ENCODE measurements at places on chromosomes 16 and 17.

DNA sequence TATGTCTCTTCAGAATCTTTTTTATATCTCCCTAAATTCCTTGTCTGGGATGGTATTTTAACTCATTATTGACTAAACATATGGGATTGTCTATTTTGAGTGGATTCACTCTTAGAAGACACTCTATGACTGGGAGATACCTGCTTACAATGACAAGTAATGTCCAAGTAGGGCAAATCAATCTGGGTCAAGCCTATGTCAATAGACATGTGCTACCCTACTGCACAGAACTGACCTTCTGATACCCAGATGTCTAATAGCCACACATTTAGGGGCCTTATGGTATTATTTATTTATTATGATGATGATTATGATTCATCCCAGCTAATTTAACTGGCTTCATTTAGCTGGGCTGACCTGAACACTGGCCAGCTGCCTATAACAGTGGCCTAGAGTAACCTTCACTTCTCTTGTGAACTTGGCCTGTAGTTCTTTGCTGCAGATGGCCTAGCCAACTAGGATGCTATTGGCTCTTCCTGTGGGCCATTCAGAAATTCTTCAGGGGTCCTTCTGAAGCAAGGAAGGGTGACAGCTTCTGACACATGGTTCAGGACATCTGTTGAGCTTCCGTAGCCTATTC, 138.0 kb downstream of the ANKFN1 start:
- no peaks in the 10 kb centered on the region for H3K4me1 ChIP-seq
- H3K36me3 ChIP-seq, result no peaks in the 10 kb centered on the region
- no peak overlapping the region for H3K4me3 ChIP-seq
- no peak overlapping the region for H3K27ac ChIP-seq
- no peak for DNase-seq

GRCh38 chr16:71645450-71645849, 19.5 kb downstream of the MARVELD3 start:
- H3K27ac ChIP-seq, result no peak overlapping the region
- H3K36me3 ChIP-seq, result peaks cover 37% of the 10 kb centered on the region
- no peaks in the 10 kb centered on the region for H3K27me3 ChIP-seq
- H3K4me1 ChIP-seq, result no peaks in the 10 kb centered on the region
- H3K4me3 ChIP-seq, result no peak overlapping the region
- DNase-seq, result no peak

DNA sequence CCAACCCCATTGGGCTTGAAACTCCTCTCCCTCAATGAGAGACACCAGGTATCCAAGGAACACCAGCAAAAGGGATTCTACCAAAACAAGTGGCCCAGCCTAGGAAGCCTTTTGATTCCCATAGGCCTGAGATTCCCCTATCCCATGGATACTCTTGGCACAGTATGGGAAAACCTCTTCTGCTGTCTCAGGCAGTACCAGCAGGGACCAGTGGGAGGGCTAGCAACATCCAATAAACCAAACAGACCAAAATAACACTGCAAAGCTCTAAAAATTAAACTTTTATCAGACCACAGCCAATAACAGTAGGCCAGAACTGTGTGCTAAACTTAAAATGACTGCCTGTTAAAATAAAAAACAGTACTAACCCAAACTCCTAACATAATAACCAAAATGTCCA, 153.9 kb upstream of the CES5A start:
- H3K27me3 ChIP-seq, result peaks cover 12% of the 10 kb centered on the region
- H3K4me1 ChIP-seq, result no peaks in the 10 kb centered on the region
- DNase-seq, result no peak
- no peak overlapping the region for H3K27ac ChIP-seq

DNA sequence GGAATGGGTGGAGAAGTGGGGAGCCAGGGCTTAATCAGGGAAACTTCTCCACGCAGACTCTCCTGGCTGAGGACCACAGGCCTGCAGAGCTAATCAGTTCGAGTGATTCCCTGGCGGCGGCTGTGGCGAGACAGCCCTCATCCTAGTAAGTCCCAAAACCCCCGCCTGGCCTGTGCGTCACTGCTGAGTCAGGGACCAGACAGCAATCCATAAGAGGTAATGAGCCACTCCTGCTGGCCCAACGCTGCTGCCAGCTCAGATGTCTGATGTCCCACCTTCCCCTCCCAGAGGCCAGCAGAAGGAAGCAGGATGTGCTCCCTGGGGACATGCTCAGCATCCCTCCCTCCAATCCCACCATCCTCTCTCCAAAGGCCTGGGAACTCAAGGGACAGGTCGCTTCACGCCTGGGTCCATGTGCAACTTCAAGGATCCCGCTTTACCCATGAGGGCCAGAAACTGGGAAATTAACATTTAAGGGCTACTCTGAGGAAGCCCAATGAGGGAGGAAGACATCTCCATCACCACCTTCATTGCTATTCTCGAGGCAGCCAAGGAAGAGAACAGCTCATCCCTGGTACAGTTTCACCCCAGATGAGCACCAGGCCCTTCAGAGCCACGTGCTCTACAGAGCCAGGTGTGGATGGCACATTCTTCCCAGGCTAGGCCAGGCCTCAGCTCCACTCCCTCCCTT, 7.9 kb downstream of the ACLY start:
- H3K4me1 ChIP-seq, result peaks cover 26% of the 10 kb centered on the region
- no peak overlapping the region for H3K27ac ChIP-seq
- H3K27me3 ChIP-seq, result no peaks in the 10 kb centered on the region
- peaks cover 86% of the 10 kb centered on the region for H3K36me3 ChIP-seq
- no peak overlapping the region for H3K4me3 ChIP-seq
- no peak for DNase-seq

DNA sequence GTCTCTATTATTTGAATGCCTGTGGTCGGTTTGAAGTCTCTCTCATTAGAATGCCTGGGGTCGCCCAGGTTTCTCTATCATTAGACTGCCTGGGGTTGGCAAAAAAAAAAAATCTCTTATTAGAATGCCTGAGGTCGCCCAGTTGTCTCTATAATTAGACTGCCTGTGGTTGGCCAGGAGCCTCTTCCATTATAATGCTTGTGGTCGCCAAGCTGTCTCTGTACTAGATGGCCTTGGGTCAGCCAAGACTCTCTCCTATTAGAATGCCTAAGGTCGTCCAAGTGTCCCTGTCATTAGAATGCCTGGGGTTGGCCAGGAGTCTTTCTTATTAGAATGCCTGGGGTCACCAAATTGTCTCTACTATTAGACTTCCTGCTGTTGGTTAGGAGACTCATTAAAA, 2228.4 kb downstream of the TP53TG3F start:
- no peaks in the 10 kb centered on the region for H3K4me1 ChIP-seq
- no peak overlapping the region for H3K27ac ChIP-seq
- H3K4me3 ChIP-seq, result no peak overlapping the region
- no peak for DNase-seq

GRCh38 chr16:50478075-50478772, 70.0 kb upstream of the NKD1 start:
- H3K36me3 ChIP-seq, result no peaks in the 10 kb centered on the region
- no peaks in the 10 kb centered on the region for H3K27me3 ChIP-seq
- H3K4me1 ChIP-seq, result peaks cover 12% of the 10 kb centered on the region
- DNase-seq, result no peak
